ENCODE measurements at places on chromosomes 1 and 21.

GRCh38 chr1:182257369-182258063 is 134.1 kb downstream of the GLUL start:
- DNase-seq: no peak

GRCh38 chr1:119613769-119614720 is 34.0 kb downstream of the ZNF697 start:
- peak; percentile 35 for DNase-seq

GRCh38 chr1:235682216-235682615 is 32.6 kb upstream of the GNG4 start:
- DNase-seq: no peak

- no peak for DNase-seq
These were observed 29.9 kb downstream of the MAP10 start for GRCh38 chr1:232835166-232835565.

GRCh38 chr1:239025223-239025622 is 361.1 kb upstream of the CHRM3 start:
- DNase-seq: no peak

DNA sequence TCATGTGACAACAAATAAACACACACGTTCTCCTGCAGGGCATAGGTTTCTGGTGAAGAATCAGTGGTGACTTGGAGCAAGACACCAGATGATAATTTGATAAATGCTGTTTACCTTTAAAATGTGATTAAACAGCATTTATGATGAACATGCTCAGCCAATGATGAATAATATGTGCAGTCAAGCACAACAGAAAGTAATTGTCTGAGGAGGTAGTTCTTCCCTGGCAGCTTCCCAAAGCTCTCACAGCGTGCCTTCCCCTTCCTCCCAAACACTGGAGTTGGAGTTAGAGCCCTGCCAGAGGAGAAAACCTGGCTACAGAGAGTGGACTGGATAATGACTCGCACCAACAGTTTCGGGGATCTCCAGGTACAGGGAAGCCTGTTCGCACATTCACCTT is 463.5 kb downstream of the SMYD3 start:
- DNase-seq: no peak

DNA sequence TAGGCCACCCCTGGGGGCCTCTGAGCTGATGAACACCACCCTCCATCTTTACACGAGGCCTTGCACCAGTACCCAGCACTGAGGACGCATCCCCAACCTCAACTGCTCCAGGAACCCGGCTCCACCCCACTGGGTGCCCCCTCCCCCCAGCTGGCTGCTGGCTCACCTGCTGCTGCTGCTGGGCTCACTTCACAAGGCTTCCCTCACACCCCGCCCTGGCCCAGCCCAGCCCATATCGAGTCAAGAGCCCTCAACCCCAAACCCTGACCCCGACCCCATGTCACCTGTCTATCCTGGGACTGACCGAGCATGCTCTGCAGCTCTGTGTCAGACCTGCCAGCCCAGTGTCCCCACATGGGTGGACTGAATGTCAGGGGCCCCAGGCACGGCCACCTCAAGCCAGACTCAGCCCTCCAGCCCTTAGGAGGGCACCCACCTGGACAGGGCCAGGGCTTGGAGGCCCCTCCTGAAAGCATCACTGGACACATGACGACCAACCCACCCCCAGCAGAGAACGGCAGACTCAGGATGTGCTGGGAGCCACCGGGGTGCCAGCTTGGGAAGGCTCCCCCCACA is 21.4 kb downstream of the WNT9A start:
- DNase-seq: no peak

GRCh38 chr1:216448011-216448510 is 24.8 kb upstream of the USH2A start:
- DNase-seq: no peak

DNA sequence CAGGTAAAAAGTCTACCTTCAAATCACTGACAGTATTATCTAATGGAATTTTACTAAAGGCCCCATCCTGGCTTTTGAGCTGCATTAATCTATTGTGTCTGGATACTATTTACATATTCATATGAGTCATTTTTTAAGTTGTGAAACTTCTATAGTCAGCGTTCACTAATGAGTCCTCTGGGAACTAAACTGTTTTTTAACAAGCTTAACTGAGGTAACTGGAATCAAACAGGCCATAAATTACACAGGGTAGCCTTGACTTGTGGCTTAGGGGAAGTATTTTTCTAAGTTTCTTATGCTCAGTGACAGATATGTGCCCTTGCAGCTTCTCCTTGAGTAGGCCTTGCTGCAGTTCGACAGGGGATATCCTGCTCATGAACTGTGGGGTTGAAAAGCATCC is 68.8 kb downstream of the JMJD4 start:
- no peak for DNase-seq

GRCh38 chr21:32215306-32215685 is 63.6 kb downstream of the MIS18A start:
- DNase-seq: no peak

DNA sequence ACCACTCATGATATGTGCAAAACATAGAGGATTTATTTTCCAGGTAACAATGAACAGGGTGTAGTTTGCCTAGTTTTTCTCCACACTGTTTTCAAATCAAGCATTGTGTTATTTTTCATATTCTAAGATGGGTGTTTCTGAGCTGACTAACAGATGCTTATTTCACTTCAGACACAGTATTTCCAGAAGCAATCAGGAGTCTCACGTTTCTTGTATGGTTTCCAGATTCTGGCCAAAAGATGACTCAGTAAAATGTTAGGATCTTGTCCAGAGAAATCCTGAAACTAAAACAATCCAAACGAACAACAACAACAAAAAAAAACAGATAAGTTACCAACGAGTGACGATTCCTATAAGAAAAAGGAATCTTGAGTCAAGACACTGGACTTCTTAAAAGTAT is 5.3 kb downstream of the UTS2 start:
- DNase-seq: no peak

- DNase-seq: no peak
These were observed 18.4 kb upstream of the RPL11 start for GRCh38 chr1:23673086-23673813.

DNA sequence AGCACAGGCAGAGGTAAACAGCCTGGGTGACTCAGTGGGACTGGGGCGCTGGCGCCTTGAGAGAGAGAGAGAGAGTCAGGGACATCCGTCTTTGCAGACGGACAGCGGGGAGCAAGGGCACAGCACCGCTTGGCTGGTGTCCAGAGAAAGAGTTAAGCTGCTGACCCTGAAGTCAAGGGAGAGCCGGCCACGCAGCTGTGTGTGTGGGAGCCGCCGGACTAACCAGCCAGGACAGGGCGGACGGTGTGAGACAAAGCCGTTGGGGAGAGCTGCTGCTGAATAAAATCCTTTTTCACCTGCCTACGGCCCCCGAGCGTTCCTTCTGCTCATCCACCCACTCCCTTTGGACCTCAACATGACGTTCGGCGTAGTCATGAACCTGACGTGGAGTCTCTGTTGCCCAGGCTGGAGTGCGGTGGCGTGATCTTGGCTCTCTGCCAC is 14.5 kb downstream of the CFAP74 start:
- DNase-seq: no peak

GRCh38 chr1:177854951-177855350 is 114.9 kb downstream of the SEC16B start:
- DNase-seq: no peak

DNA sequence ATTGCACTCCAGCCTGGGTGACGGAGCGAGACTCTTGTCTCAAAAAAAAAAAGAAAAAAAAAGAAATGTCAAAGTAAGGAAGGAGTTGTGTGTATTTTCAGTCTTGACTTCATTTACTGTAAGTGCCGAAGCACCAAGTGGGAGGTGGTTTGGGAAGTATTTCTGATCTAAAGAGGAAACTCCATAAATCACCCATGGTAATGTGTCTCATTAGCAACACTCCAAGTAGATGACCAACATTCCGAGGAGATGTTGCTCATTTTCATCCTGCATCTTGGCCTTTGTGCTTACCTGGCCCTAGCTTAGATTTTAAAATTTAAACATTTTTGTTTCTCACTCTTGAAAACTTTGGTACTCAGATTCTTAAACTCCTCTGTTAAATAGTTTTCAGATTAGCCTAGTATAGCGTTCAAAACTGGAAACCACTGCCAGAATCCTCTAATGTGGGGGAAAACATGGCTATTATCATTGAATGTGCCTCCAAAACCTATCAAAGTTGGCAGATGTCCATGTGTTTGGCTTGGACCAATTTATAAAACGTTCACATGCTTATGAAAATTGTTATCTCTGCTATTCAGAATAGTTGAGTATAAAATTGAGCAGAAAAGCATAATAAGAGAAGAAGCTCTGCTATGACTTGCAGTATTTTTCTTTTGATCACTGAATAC is 110.4 kb downstream of the NFIA start:
- no peak for DNase-seq

- DNase-seq: no peak
These were observed 41.5 kb downstream of the CEP350 start for GRCh38 chr1:179996099-179996498.

All from esophagus squamous epithelium (tissue), 5 donors.